GDM1 (cell line): ENCODE measurements at places on chromosomes 12 and 14.

- no peak for DNase-seq
Measured at GRCh38 chr12:78555802-78556201, 308.8 kb upstream of the SYT1 start.

DNA sequence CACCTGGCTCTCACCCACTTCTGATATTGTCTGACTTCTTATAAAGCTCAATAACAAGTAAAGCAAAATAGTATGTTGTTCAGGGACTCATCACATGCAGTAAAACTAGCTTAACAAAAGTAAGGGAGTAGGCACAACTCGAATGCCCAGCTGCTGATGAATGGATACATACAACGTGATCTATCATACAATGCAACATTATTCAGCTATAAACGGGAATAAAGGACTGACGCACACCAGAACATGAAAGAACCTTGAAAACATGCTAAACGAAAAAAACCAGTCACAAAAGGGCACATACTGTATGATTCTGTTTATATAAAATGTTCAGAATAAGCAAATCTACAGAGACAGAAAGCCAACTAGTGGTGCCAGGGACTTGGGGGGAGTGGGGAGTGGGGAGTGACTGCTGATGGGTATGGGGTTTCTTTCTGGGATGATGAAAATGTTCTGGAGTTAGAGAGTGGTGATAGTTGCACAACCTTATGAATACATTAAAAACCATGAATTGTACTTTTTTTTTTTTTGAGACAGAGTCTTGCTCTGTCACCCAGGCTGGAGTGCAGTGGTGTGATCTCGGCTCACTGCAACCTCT lies 11.1 kb downstream of the PLBD2 start:
- no peak for DNase-seq

GRCh38 chr12:3600039-3600720 lies 109.2 kb downstream of the PRMT8 start:
- no peak for DNase-seq

DNA sequence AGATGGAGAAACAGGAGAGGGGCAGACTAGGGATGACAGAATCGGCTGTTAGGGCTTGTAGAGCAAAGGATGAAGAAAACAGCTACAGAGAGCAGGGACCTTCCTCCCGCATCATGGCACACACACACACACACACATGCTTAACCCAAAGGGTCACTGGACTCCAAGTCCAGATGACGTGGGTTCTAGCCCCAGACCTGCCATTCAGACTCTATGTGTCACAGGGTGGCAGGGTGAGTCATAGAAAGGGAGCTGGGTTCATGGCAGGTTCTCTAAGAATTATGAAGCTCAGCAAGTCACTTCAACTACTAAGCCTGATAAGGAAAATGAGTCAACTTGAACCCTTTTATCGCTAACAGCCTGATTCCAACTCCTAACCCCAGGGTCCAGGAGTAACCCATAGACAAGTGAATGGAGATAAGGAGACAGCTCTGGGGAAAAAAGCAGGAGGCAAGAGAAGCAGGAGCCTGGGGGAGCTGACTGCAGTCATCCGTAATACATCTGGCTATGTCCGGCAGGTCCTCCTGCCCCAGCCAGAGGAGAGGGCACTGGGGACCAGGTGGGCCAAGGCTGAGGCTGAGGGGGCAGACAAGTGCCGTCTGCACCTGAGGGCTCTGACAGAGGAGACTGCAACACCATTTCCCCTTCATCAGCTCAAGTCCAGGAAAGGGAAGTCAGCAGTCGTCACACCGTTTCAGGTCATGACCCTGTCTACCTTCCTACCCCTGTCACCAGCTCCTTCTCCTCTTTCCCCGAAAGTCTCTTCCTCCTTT lies 3.6 kb upstream of the TNFRSF1A start:
- DNase-seq: no peak

GRCh38 chr14:101001311-101002069 lies 98.0 kb upstream of the RTL1 start:
- no peak for DNase-seq

- DNase-seq: peak; percentile 25
Measured at GRCh38 chr14:22375321-22375930, 213.6 kb downstream of the DAD1 start.

DNA sequence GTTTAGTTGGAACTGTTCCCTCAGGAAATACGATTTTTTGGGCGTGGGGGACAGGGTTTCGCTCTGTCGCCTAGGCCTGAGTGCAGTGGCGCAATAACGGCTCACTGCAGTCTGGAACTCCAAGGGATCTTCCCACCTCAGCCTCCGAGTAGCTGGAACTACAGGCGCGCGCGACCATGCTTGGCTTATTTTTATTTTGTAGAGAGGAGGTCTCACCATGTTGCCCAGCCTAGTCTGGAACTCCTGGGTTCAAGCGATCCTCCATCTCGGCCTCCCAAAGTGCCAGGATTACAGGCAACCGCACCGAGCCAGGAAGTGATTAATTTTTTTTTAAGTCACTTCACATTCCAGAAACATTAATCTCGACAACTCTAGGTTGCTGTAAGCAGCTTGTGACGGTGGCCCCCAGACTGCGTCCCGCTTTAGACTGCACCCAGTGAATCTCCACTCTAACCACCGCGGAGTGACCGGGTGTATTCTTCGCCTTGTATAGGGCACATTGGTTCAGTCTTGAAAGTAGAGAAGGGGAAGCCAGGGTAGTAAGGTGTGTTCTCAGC lies 830 bp upstream of the MIS18BP1 start:
- no peak for DNase-seq

DNA sequence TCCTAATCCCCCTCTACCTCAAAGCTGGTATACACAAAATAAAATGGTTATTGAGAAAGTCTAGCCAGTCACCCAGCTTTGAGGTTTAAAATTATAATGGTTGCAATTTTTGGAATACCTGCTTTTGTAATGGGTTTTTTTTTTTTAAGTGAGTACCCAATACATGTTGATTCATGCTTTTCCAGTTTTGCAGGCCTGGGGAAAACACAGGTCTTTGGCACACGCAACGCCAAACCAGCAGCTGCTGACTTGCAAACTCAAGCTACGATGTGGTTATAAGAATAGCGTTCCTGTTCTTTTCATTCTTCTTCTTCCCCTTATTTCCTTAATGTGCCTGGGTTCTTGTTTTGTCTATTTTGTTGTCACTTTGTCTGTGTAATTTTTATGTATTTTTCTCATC lies 233.0 kb downstream of the EGLN3 start:
- no peak for DNase-seq

DNA sequence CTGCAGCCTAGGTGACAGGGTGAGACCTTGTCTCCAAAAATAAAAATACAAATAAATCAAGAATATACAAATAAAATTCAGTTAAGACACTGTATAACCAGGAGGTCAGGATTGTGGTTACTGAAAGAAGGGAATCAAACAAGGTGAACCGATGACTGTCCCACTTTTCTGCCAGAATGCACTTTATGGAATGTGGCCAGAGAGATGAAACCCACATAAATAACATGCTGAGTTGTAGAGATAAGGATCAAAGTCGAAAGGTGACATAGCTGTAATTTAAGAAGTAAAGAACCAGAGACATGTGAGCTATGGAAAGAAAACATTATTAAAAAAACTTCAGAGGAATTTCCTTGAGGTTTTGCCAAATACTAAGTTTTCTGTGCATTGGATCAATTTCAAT lies 1098.2 kb upstream of the USP15 start:
- no peak for DNase-seq

GRCh38 chr12:55034218-55034617 lies 14.4 kb downstream of the NEUROD4 start:
- DNase-seq: no peak

DNA sequence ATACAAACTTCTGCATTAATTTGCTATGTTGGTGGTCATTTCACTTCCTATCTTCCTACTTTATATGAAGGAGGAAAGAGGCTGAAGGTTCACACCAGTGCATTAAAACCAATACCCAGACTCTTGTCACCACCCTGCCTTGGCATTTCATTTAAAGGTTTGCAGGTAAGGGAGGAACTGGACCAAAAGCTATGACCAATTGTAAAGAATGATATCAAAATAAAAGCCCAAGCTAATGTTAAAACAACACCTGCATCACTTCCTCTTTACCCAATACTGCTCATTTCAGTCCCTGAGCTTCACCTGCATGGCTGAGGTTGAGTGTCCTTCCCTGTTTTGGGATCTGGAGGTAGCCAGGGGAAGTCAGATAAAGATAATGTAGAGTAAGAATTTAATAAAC lies 47.2 kb upstream of the TMEM233 start:
- DNase-seq: no peak

DNA sequence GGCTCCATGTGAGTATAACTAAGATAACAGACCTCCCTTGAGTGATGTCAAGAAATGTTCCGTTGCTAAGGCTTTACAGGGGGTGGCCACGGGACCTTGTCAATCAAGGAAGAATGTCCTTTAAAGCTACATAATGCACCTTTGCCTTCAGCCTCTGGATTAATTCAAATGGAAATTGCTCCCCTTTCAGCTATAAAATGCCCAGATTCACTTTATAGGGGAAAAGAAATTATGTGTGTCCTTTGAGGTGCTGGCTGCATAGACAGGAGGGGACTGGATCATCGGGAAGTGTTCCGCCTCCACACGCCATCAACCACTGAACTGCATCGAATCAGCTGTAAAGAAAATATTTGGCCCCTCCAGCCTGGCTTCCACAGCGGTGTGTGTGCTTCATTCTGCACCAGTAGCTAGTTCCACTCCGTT lies 415.4 kb downstream of the DPF3 start:
- no peak for DNase-seq

- DNase-seq: no peak
Measured at GRCh38 chr12:115813256-115813655, 464.2 kb downstream of the MED13L start.

GRCh38 chr12:121964813-121965643 lies 46.6 kb downstream of the CFAP251 start:
- DNase-seq: no peak

GRCh38 chr14:95564060-95564459 lies 29.2 kb downstream of the GLRX5 start:
- no peak for DNase-seq

DNA sequence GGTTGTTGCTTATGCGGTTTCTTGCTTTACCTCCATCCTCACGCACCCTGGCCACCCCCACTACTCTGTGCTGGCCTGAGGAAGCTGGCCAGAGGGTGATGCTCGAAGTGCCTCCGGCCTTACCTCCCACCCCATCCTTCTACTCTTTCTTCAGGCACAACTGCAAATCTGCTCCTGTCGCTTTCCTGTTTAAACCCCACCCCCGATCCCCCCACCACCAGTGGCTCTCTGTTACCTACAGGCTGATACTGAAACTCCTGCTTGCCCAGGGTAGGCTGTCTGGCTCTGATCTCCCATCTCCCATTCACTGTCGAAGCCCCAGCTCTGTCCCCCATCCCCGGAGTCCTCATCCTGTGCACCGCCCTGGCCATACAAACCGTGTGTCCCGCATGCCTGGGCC lies 111.5 kb downstream of the PRMT8 start:
- no peak for DNase-seq

DNA sequence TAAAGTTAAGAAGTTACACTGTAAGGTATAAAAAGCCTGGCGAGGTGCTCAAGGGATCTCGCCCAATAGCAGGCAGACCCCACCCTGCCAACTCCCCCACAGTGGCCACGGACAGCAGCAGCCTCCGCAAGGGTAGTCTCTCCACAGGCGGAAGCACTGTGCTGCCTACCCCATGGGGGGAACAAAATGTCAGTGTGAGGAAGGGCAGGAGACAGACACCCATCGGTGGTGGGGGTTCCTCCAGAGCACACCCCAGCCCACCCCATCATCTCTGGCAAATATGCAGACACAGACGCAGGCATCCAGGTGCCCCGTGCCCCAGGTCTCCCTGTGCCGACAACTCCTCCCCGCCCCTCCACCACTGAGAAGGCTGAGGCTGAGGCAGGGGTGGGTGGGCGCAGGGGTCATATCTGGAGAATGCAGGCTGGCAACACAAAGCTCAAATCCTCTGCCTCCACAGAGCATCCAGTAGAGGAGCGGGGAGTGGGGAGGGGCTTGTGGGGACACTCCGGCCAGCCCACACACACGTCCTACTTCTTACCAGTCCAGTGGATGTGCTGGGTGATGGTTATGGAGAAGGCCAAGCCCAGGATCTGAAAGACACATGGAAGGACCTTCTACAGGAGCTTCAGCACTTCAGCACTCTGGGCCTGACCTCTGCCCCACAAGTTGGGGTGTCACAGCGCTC lies 68.3 kb upstream of the DDX11 start:
- DNase-seq: no peak

GRCh38 chr12:104736307-104736706 lies 221.8 kb downstream of the SLC41A2 start:
- DNase-seq: no peak

GRCh38 chr12:74286254-74286653 lies 251.4 kb upstream of the ATXN7L3B start:
- DNase-seq: no peak

DNA sequence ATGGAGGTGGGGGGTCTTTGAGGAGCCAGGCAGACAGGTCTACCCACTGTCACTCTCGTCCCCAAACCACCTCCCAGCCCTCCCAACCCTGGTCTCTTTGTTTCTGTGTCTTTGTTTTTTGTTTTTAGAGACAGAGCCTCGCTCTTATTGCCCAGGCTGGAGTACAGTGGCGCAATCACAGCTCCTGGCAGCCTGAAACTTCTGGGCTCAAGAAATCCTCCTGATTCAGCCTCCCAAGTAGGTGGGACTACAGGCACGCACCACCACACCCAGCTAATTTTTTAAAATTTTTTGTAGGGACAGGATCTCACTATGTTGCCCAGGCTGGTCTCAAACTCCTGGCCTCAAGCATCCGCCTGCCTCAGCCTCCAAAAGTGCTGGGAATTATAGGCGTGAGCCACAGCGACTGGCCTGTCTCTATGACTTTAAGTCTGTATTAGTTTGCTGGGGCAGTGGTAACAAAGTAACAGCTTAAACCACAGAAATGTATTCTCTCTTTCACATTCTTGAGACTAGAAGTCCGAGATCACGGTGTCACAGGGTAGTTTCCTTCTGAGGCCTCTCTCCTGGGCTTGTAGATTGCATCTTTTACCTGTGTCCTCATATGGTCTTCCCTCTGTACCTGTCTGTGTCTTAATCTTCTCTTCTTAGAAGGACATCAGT lies 26.1 kb downstream of the DTX1 start:
- no peak for DNase-seq

DNA sequence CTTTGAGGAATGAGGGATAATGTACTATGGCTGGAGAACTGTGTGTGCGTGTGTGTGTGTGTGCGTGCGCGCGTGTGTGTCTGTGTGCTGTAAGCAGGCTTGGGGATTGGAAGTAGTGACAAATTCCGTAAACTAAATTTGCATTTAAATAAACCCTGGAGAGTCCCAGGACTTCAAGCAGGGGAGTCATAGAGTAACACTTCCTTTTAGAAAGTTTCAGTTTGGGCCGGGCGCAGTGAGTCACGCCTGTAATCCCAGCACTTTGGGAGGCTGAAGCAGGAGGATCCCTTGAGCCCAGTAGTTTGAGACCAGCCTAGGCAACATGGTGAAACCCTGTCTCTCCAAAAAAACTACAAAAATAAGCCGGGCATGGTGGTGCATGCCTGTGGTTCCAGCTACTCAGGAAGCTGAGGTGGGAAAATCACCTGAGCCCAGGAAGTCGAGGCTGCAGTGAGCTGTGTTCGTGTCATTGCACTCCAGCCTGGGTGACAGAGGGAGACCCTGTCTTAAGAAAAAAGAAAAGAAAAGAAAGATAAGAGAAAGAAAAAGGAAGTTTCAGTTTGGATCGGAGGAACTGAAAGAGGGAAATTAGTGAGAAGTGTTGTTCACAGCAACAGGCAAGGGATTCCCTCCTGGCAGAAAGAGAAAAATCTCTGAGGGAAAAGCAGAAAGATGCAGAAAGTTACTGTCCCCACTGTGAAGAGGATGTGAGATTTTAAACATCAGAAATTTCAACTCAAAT lies 222.7 kb upstream of the SOX5 start:
- no peak for DNase-seq

- DNase-seq: no peak
Measured at GRCh38 chr12:43806737-43807072, 588 bp upstream of the TWF1 start.

GRCh38 chr12:106840243-106840642 lies 65.8 kb downstream of the RIC8B start:
- no peak for DNase-seq
